Fibroblast of mammary gland (primary cell): ENCODE measurements at places on chromosomes 13 and 19.

DNA sequence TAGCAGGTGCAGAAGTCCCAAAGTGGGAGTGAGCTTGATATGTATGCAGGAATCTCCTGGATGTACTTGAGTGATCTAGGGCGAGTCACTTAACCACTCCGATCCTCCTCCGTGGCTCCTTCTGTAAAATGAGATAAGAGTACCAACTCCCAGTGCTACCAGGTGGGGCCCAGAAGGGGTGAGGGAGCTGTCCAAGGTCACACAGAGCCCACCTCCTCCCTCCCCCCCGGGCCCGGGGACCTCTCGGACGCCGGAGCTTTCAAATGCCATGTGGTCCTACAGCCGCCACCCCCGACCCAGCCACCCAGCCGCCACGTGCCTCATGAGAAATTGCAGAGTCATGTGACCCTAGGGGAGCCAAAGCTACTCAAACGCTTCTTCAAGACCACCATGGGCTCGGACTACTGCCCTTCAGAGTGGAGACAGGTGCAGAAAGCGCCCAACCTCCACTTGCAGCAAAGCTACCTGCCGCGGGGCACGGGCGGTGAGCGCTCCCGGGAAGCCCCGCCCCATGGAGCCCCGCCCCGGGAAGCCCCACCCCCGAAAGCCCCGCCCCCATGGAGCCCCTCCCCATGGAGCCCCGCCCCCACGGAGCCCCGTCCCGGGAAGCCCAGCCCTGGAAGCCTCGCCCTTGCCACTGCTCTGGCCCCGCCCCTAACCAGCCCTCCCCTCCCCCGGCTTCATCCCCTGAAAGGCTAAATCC lies 10.1 kb upstream of the ZNF358 start:
- no peak for DNase-seq

- DNase-seq = peak; percentile 18
These were observed 3.7 kb upstream of the NOP53 start for GRCh38 chr19:47741544-47742140.

DNA sequence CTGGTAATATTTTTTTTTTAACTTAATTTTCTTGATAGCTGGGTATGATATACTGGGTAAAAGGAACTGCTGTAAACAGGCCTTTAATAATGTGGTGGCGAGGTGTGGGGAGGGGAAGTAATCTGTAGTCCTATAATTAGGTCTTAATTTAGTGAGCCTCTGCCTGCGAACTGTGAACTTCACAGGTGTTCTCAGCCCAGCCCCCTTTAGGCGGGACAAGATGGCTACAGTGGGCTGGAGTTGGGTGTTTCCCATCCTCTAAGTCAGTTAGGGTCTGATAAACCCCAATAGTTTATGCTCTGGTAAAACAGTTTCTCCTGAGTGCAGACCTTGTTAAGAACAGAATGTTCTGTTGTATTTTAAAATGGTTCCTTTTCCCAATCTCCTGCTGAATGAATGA lies 97.6 kb upstream of the SERP2 start:
- DNase-seq = no peak

DNA sequence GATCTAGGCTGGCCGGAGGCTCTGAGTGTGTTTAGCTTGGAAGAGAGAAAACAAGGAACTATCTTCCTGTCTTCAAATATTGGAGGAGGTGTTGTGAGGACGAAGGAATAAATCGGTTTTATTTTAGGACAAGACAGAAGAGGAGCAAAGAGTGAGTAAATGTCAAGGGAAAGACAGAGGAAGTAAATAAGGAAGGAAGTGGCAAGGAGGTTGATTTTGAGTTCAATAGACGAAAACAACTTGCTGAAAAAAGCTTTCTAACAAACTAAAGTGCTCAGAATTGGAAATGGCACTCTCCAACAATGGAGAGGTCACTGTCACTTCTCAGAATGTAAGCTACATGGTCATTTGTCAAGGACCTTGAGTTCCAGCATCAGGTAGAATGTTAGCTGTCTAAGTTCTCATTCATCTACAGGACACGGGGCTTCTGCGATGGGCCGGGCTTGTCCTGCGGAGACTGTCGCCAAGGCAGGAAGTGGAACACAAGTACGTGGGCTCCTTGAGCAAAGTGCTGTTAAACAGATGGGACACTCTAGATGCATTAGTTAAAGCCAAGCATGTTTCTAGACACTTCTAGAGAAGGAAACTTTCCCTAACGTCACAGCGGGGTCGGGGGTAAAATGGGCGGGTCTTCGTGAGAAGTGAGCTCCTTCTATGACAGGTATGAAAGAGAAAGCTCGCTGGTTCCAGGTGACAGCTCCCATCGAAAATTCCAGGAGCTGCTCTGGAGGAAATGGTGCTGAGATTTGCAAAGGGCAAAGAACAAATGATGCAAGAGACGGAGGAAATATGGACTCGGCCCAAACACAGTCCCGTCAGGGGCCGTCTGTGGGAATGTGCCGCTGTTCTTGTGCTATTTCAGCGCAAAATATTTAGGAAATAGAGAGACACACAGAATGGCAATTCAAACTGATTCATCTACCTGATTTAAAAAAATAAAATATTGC lies 103.9 kb upstream of the UBL3 start:
- DNase-seq = no peak

DNA sequence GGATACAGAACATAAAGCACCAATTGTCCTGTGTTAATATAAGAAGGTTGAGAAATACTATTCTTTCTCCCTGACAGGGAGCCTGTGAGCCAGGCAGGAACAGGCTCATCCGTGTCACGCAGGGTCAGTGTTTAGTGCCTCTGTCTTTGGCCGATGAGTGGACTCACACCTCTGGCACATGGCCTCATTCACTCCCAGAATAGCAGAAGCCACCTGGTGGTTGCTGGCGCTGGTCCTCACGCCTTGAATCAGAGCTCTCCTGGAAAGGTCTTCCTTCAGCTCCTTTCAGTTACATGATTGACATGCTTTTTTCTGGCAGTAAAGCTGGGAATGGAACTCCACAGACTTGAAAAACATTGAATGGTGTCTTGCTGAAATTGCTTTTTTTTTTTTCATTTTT lies 28.1 kb upstream of the SIAH3 start:
- DNase-seq = peak; percentile 18

DNA sequence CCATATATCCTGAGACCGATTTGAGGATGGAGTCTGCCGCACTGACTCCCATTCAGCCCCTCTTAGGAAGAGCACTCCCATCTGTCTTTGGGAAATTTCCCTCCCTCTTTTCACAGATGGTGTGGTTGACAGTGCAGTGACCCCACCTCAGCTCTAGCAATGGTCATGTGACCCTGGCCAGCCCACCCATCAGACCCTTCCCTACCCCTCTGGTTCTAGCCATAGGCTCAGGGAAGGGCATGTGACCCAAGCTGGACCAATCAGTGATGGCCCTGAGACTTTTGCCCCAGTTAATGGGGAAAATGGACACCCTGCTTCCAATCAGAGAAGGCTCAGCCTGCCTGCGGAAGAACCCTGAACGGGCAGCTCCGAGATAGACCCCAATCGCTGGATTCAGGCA lies 26.3 kb downstream of the IL12RB1 start:
- DNase-seq = no peak

DNA sequence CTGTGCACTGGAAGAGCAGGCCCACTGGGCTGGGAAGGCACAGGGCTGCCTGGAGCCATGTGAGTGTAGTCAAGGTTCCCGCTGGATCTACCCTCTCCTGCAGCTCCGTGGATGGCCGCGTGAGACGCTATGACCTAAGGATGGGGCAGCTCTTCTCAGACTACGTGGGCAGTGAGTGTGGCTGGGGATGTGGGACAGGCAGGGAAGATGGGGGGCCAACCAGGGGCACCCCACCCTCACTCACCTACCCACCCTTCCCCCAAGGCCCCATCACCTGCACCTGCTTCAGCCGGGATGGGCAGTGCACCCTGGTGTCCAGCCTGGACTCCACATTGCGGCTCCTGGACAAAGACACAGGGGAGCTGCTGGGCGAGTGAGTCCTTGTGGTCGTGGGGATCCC lies 6.1 kb downstream of the WDR83 start:
- DNase-seq = no peak

- peak; percentile 40 for DNase-seq
These were observed 64.7 kb upstream of the STARD13 start for GRCh38 chr13:33349986-33350826.

DNA sequence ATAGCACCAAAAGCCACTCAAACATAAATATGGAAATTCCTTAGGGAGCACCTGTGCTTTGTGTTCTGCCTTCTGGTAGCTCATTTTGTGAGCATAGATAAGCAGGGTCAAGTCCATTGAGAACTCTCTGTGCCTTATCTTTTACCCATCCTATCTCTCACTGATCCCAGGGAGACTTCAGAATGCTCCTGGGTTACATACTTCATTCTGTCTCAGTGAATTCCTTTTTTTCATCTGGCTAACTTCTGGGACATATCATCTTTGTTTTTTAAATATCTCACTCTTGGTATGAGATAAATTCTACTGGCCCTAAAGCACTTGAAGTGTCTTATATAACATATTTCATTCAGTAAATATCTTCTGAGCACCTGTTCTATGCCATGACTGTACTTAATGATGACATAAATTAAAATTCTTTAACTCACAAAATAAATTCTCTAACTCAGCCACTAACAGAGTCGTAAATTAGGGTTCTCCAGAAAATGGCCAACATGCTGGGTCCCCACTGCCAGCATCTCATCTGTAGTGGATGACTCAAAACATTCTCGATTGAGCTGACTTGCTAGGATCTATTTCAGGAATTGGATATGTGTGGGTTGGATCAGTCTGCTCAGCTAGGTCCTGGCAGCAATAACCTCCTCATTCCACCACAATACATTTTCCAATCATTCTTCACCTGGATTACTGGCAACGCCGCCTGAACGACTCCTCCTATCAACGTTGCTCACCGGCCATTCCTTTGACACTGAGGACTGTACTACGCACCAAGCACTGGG lies 170.2 kb downstream of the FOXO1 start:
- DNase-seq = peak; percentile 11

GRCh38 chr13:20714563-20715329 lies 11.2 kb downstream of the IL17D start:
- DNase-seq = peak; percentile 94

DNA sequence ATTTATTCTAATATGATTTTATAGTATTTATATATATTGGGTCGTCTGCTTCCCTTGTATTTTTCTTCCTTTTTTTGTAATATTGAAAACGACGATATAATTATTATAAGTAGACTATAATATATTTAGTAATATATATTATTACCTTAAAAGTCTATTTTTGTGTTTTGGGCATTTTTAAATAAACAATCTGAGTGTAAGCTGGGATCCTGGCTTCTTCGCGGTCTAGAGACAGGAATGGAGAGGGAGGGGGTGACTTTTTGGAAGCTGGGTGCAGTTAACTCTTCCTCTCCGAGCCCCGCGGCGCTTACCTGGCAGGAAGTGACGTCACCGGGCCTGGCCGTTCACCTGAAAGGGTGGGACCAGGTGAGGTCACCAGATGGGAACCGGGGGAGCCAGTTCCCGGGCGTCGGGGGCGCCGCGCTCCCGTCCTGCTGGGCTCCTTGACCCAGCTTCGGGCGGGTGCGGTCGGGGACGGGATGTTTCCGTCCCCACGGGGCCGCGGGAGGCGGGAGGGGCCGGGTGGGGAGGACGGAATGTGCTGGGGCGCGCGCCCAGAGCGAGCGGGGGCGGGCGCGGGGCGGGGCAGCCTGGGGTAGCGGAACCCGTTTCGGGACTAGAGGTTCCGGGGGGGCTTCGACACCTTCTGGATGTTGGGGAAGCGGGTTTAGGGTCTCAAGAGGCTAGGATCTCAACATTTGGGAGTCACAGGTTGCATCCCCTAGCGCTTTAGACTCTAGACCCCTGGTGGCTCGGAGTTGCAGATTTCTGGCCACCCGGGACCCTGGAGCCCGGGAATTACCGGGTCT lies 2.8 kb downstream of the ZFP36 start:
- DNase-seq = peak; percentile 73

- peak; percentile 21 for DNase-seq
These were observed 90.0 kb downstream of the CAB39L start for GRCh38 chr13:49353908-49354307.

DNA sequence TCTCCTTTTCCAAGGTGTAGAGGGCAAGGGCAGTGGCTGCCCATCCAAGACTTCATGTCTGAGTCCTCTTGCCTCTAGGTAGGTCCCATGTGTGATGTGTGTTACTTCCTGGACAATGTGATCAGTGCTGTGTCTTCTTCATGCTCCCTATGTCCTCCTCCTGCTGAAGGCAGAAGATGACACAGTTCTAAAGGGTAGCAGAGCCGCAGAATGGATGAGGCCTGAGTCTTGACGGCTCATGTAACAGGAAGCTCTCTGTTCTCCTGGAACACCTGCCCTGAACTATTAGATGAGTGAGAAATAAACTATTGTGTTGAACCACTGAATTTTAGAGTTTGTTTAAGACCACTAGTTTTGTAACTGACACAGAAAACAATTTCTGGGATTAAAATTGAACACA lies 165.9 kb downstream of the NDFIP2 start:
- no peak for DNase-seq

DNA sequence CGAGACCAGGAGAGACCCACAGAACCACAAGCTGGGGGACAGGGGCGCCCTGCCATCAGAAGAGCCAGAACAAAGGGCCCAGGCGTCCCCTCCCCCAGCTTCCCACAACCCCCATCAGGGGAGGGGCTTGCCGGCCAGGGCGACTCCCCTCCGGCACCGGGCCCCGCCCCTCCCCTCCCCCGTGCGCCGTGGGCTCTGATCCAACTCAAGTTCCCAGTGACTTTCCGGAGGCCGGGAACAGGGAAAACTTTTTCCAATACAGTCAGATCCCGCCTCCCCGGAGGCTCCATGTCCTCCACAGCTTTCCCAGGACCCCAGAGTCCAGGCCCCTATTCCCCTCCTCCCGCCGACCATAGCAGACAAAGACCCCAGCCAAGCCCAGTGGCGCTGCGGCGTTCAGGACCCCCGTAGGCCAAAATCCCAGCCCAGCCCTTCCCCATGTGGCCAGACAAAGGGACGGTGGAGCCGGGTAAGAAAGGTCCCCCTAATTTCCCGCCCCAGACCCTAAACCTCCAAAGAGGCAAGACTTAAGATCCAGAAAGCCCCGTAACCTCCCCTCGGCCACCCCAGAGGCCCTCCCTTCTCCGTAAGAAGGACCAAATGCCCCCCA lies 673 bp downstream of the TEAD2 start:
- DNase-seq = peak; percentile 69

- peak; percentile 45 for DNase-seq
These were observed 139.0 kb downstream of the RAP2A start for GRCh38 chr13:97573011-97573410.

DNA sequence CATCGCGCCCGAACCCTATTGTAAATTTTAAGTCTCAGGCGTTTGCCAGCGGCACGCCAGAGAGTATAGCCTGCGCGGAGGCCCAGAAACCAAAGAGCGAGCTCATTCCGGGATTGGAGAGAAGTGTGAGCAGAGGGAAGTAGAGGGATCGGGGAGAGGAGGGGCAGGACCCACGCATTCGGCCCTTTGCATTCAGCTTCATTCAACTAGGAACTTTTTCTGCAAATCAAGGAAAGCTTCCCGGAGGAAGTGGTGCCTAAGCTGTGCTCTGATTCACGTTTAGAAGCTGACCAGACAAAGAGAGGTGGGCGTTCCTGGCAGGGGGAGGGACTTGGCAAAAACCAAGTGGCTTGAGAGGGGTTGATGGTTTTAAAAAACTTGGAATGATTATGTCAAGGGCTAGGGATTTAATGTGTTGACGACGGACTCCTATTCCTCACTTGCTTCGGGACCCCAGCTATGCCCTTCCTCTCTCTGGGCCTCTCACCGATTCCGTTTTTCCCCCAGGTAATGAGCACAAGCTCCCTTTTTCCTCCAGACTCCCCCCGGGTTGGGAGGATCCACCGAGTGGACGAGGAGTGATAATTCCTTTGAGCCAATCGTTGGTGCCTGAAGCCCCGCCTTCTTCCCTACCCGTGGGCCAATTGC lies 811 bp upstream of the PRMT1 start:
- peak; percentile 97 for DNase-seq

- no peak for DNase-seq
These were observed 16.0 kb downstream of the CSNK1G2 start for GRCh38 chr19:1956868-1957492.

GRCh38 chr13:99991828-99992775 lies 10.5 kb downstream of the ZIC2 start:
- no peak for DNase-seq
